Daoy (cell line): ENCODE measurements at places on chromosomes 5 and 9. TPM values are rescaled to one million over a fixed set of nuclear protein-coding genes. Genes with fewer than 3 reads are reported as not detected.

- DNase-seq, result no peak
Measured at GRCh38 chr9:89720696-89721175, 115.9 kb downstream of the GADD45G start.

The LCN9 gene
- not detected in 2 replicates for total RNA-seq

The GZMA gene
- total RNA-seq, result 1.8 TPM in 1 of 2 replicates, not detected in the other

The IFNK gene
- not detected in 2 replicates for total RNA-seq

The OTP gene
- total RNA-seq, result 0.36 TPM in 1 of 2 replicates, not detected in the other

DNA sequence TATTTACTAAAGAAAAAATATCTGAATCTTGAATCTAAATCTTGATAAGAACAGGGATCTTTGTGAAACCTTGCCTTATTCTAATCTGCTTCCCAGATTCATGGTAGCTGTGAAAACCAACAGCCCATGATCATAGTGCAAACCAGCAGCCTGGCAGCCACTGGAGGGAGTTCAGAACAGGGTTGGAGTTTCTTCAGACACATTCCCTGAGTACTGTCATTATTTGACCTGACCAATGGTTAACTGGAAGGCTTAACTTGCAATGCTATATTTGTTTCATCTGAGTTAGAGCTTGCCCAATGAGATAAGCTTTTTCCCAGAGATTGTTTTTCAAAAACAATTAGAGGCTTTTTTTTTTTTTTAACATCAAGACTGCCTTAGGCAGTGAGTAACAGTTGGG, 47.8 kb downstream of the LOX start:
- no peak for DNase-seq
